ENCODE measurements at places on chromosomes 13 and 19.

- no peak for DNase-seq
These were observed 619 bp downstream of the MED16 start for GRCh38 chr19:892243-892893.

- DNase-seq: no peak
These were observed 22.8 kb upstream of the ITM2B start for GRCh38 chr13:48210178-48210577.

GRCh38 chr19:52987221-52987620, 24.5 kb upstream of the ZNF816 start:
- no peak for DNase-seq

DNA sequence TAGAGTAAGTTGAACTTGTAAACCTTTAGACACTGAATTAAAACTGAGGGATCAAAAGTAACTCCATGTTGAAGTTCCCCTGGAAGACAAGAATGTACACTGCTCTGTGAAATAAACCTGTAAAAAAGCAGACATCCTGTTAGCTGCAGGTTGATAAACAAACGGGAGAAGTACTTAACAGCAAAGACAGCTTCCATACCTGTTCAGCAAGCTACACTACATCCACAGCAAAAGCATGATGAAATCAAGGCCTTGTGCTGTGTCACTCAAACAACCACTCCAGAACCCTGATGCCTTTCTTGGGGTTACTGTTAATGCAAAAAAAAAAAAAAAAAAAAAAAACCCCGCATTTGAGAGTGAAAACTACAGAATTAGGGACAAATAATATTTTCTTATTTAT, 20.8 kb downstream of the ANKRD10 start:
- DNase-seq: no peak

GRCh38 chr13:61700620-61701019, 285.0 kb upstream of the PCDH20 start:
- DNase-seq: no peak

GRCh38 chr19:34847393-34847792, 74.4 kb upstream of the ZNF599 start:
- DNase-seq: no peak

- DNase-seq: no peak
These were observed 844 bp upstream of the RFX1 start for GRCh38 chr19:14006766-14007562.
